MCF 10A (cell line): ENCODE measurements at places on chromosomes 16 and 17.

DNA sequence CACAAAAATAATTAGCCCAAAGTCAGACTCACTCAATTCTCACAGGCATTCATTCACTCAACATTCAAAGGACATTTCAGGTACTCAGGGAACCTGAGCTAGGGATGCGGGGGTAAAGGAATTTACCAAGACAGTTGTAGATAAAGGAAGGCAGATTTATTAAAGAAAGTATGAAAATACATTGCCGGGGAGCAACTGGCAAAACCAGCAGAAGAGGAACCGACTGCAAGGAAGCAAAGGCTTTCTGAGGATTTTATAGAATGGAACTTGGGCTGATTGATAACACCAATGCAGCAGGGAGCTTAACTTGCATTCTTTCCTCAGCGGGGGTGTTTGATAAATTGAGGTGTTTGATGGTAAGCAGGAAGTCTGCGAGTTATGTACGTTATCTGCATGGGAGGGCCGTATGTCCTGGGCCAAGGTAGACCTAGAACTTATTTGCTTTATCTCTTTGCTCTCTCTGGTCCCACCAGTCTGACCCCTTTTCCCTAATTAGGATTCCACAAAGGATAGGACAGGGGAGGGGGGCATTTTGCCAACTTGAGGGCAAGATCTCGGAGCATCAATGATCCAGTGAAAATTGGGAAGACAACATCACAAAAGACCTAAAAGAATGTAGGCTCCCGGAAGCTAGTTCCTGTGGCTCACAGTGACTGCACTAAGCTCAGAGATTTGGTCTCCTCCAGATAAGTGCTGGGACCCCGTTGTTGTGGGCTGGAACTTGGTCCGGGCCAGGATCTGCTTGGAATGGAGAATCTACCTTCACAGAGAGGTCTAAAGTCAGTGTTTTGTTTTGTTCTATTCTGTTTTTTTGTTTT, 5.8 kb upstream of the MT3 start:
- DNase-seq: no peak
- H3K27me3 ChIP-seq: no peaks in the 10 kb centered on the region
- H3K27ac ChIP-seq: no peak overlapping the region
- no peaks in the 10 kb centered on the region for H3K36me3 ChIP-seq
- H3K4me3 ChIP-seq: no peak overlapping the region

GRCh38 chr16:12195296-12195695, 218.8 kb downstream of the SNX29 start:
- no peak for DNase-seq
- H3K36me3 ChIP-seq: no peaks in the 10 kb centered on the region
- H3K4me3 ChIP-seq: no peak overlapping the region
- H3K27ac ChIP-seq: no peak overlapping the region
- no peaks in the 10 kb centered on the region for H3K4me1 ChIP-seq
- no peaks in the 10 kb centered on the region for H3K27me3 ChIP-seq

GRCh38 chr16:88558457-88559442, 11.5 kb upstream of the ZC3H18 start:
- no peak overlapping the region for H3K27ac ChIP-seq
- peak; percentile 47 for DNase-seq
- no peak overlapping the region for H3K4me3 ChIP-seq
- peaks cover 12% of the 10 kb centered on the region for H3K27me3 ChIP-seq
- no peaks in the 10 kb centered on the region for H3K4me1 ChIP-seq
- peaks cover 5% of the 10 kb centered on the region for H3K36me3 ChIP-seq

- H3K27me3 ChIP-seq: no peaks in the 10 kb centered on the region
- no peak overlapping the region for H3K4me3 ChIP-seq
- no peak for DNase-seq
- no peak overlapping the region for H3K27ac ChIP-seq
- H3K36me3 ChIP-seq: no peaks in the 10 kb centered on the region
Measured at GRCh38 chr17:78589031-78589675, 12.0 kb upstream of the DNAH17 start.

GRCh38 chr17:8312726-8313600, 2.9 kb downstream of the ARHGEF15 start:
- no peak overlapping the region for H3K4me3 ChIP-seq
- no peak for DNase-seq
- no peak overlapping the region for H3K27ac ChIP-seq
- H3K27me3 ChIP-seq: peaks cover 52% of the 10 kb centered on the region
- H3K4me1 ChIP-seq: peaks cover 5% of the 10 kb centered on the region
- H3K36me3 ChIP-seq: no peaks in the 10 kb centered on the region

GRCh38 chr17:16459855-16460550, 32.0 kb downstream of the LRRC75A start:
- H3K4me1 ChIP-seq: peaks cover 7% of the 10 kb centered on the region
- peak; percentile 68 for DNase-seq
- no peak overlapping the region for H3K4me3 ChIP-seq
- H3K36me3 ChIP-seq: peaks cover 19% of the 10 kb centered on the region
- H3K27ac ChIP-seq: no peak overlapping the region
- H3K27me3 ChIP-seq: no peaks in the 10 kb centered on the region

GRCh38 chr17:11565591-11565990, 32.7 kb upstream of the DNAH9 start:
- H3K27me3 ChIP-seq: peaks cover 32% of the 10 kb centered on the region
- H3K36me3 ChIP-seq: no peaks in the 10 kb centered on the region
- H3K4me1 ChIP-seq: peaks cover 14% of the 10 kb centered on the region
- H3K27ac ChIP-seq: no peak overlapping the region
- H3K4me3 ChIP-seq: no peak overlapping the region

GRCh38 chr16:75482434-75483205, 12.6 kb downstream of the CHST6 start:
- H3K4me1 ChIP-seq: peaks cover 40% of the 10 kb centered on the region
- H3K36me3 ChIP-seq: peaks cover 6% of the 10 kb centered on the region
- DNase-seq: peak; percentile 49
- no peaks in the 10 kb centered on the region for H3K27me3 ChIP-seq
- no peak overlapping the region for H3K4me3 ChIP-seq
- H3K27ac ChIP-seq: peak overlapping the region; percentile 70

- DNase-seq: no peak
- no peaks in the 10 kb centered on the region for H3K4me1 ChIP-seq
- no peak overlapping the region for H3K27ac ChIP-seq
Measured at GRCh38 chr17:56851008-56851407, 17.1 kb downstream of the DGKE start.

- H3K4me1 ChIP-seq: no peaks in the 10 kb centered on the region
- no peak overlapping the region for H3K27ac ChIP-seq
- no peak overlapping the region for H3K4me3 ChIP-seq
- H3K27me3 ChIP-seq: no peaks in the 10 kb centered on the region
Measured at GRCh38 chr17:11885051-11885450, 112.2 kb downstream of the ZNF18 start.

DNA sequence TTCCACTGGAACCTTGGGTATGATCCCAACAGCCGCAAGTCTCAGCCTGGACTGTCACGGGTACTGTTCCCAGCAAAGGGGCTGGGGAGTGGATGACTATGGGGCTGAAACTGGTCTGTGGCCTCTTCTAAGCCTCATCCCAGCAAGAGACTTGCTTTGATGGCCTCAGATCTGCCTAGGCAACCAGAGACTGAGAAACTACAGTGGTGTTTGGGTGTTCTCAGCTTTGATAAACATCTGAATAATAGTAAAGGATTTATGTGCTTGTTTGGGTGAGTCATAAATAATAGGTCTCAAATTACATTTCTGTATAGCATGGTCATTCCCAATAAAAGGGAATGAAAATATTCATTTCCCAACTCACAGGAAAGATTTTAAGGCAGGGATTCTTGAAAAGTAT, 30.2 kb upstream of the ULK2 start:
- no peak overlapping the region for H3K4me3 ChIP-seq
- peak overlapping the region; percentile 79 for H3K27ac ChIP-seq
- peak; percentile 61 for DNase-seq
- no peaks in the 10 kb centered on the region for H3K27me3 ChIP-seq
- peaks cover 27% of the 10 kb centered on the region for H3K4me1 ChIP-seq
- H3K36me3 ChIP-seq: peaks cover 41% of the 10 kb centered on the region

DNA sequence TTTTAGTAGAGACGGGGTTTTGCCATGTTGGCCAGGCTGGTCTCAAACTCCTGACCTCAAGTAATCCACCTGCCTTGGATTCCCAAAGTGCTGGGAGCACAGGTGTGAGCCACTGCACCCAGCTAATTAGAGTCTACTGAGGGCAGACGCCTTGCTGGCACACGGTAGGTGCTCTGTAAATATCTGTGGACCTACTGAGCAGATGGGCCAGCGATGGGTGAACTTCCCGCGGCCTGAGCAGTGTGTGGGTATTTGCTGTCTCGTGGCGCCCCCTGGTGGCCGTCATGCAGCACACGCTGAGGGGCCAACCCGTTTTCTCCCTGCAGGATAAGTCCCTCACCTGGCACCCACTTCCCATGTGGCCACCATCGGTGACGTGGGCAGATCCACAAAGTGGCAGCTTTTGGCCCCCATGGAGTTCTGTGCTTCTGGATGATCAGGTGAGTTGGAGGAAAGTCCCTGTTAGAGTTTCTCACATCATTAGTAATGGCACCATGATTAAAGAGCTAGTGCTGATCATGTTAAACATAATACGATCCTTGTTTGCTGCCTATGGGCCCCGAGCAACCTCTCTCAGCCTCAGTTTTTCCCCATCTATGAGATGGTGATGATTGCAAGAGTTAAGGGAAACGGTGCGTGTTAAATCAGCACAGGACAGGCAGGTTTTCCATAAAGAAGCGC, 40.7 kb downstream of the ZDHHC7 start:
- peaks cover 5% of the 10 kb centered on the region for H3K27me3 ChIP-seq
- H3K4me3 ChIP-seq: no peak overlapping the region
- H3K4me1 ChIP-seq: no peaks in the 10 kb centered on the region
- H3K27ac ChIP-seq: no peak overlapping the region
- peaks cover 22% of the 10 kb centered on the region for H3K36me3 ChIP-seq

GRCh38 chr17:55160501-55160900, 104.3 kb upstream of the HLF start:
- H3K4me3 ChIP-seq: no peak overlapping the region
- no peak overlapping the region for H3K27ac ChIP-seq
- DNase-seq: no peak
- H3K36me3 ChIP-seq: no peaks in the 10 kb centered on the region

DNA sequence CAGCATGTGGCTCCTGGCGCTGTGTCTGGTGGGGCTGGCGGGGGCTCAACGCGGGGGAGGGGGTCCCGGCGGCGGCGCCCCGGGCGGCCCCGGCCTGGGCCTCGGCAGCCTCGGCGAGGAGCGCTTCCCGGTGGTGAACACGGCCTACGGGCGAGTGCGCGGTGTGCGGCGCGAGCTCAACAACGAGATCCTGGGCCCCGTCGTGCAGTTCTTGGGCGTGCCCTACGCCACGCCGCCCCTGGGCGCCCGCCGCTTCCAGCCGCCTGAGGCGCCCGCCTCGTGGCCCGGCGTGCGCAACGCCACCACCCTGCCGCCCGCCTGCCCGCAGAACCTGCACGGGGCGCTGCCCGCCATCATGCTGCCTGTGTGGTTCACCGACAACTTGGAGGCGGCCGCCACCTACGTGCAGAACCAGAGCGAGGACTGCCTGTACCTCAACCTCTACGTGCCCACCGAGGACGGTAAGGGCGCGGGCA, 645 bp downstream of the NLGN2 start:
- no peak overlapping the region for H3K27ac ChIP-seq
- peaks cover 12% of the 10 kb centered on the region for H3K36me3 ChIP-seq
- no peak for DNase-seq
- H3K27me3 ChIP-seq: no peaks in the 10 kb centered on the region

- H3K4me3 ChIP-seq: no peak overlapping the region
- H3K4me1 ChIP-seq: no peaks in the 10 kb centered on the region
- peak; percentile 45 for DNase-seq
- H3K27me3 ChIP-seq: peaks cover 26% of the 10 kb centered on the region
Measured at GRCh38 chr17:52606098-52606497, 447.6 kb upstream of the CA10 start.

GRCh38 chr17:76271669-76272540, 6.8 kb downstream of the UBALD2 start:
- no peak overlapping the region for H3K27ac ChIP-seq
- no peak overlapping the region for H3K4me3 ChIP-seq
- no peaks in the 10 kb centered on the region for H3K27me3 ChIP-seq
- peaks cover 32% of the 10 kb centered on the region for H3K36me3 ChIP-seq

- H3K4me1 ChIP-seq: peaks cover 16% of the 10 kb centered on the region
- no peaks in the 10 kb centered on the region for H3K27me3 ChIP-seq
- peak overlapping the region; percentile 55 for H3K4me3 ChIP-seq
- DNase-seq: peak; percentile 91
Measured at GRCh38 chr16:22232277-22233036, 26.4 kb downstream of the EEF2K start.

DNA sequence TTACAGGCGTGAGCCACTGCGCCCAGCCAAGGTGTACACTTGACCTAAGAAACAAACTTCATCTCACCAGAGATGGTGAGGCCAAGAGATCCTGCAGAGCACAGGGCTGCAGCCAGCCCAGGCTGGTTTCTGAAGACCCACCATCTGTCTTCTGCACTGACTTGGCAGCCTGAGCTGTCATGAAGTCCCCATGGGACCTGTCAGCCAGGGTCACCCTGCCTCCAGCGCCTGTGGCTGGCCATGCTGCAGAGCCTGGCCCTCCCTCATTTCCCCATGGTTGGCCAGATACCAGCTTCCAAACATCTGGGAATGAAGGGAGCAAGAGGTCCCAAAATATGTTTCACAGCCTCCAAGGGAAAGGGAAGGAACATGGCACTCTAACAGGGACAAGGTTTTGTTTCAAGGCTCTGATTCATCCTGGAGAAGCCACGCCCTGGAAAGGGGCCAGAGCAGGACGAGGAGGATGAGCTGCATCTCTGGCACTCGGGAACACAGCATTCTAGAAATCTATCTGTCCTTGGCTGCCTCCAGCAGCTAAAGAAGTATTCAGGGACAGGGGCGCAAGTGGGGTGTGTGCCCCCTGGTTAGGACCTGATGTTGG, 45.3 kb downstream of the DDX19A start:
- no peak overlapping the region for H3K4me3 ChIP-seq
- no peaks in the 10 kb centered on the region for H3K27me3 ChIP-seq
- peaks cover 14% of the 10 kb centered on the region for H3K4me1 ChIP-seq

- H3K4me3 ChIP-seq: no peak overlapping the region
- H3K27me3 ChIP-seq: no peaks in the 10 kb centered on the region
- no peak for DNase-seq
- peaks cover 6% of the 10 kb centered on the region for H3K4me1 ChIP-seq
- no peak overlapping the region for H3K27ac ChIP-seq
Measured at GRCh38 chr16:85334718-85335583, 222.7 kb upstream of the CIBAR2 start.

DNA sequence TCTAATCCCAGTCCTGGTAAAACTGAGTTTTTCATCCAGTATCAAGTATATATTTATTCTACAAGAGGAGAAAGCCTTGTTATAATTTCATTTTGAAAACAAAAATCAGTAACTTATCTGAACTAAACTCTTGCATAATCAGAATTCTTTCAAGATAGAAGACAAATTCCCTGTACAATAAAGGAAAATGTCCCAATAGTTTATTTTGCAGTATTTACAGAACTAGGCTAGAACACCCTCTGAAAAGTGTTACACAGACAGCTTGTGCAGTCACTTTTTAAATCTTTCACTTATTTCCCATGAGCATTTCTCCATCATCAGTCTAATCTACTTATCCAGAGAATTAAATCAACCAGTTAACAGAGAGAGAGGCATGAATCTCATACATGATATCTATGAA, 48.5 kb downstream of the SPOP start:
- no peak overlapping the region for H3K4me3 ChIP-seq
- no peak overlapping the region for H3K27ac ChIP-seq
- no peaks in the 10 kb centered on the region for H3K27me3 ChIP-seq
- DNase-seq: no peak
- peaks cover 15% of the 10 kb centered on the region for H3K36me3 ChIP-seq
